ENCODE measurements at places on chromosomes 4 and X.

DNA sequence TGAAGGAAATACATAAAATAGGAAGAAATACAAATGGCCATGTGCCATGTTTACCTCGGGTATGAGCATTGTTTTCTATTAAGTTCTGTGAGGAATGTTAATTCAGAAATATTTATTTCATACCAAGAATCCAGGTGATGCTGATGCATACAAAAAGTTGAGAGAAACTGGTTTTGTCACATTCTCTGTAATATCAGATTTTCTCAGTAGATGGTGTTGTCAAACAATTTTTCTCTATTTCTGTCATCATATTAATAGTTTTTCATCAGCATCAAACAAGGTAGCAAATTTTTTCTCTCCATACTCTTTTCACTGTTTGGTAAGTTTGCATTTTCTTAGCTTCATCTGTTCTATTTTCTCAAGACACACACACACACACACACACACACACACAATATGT, 179.8 kb downstream of the KLHL4 start:
- no peak for DNase-seq

GRCh38 chr4:181952478-181952877, 290.7 kb upstream of the TENM3 start:
- DNase-seq = peak; percentile 89

DNA sequence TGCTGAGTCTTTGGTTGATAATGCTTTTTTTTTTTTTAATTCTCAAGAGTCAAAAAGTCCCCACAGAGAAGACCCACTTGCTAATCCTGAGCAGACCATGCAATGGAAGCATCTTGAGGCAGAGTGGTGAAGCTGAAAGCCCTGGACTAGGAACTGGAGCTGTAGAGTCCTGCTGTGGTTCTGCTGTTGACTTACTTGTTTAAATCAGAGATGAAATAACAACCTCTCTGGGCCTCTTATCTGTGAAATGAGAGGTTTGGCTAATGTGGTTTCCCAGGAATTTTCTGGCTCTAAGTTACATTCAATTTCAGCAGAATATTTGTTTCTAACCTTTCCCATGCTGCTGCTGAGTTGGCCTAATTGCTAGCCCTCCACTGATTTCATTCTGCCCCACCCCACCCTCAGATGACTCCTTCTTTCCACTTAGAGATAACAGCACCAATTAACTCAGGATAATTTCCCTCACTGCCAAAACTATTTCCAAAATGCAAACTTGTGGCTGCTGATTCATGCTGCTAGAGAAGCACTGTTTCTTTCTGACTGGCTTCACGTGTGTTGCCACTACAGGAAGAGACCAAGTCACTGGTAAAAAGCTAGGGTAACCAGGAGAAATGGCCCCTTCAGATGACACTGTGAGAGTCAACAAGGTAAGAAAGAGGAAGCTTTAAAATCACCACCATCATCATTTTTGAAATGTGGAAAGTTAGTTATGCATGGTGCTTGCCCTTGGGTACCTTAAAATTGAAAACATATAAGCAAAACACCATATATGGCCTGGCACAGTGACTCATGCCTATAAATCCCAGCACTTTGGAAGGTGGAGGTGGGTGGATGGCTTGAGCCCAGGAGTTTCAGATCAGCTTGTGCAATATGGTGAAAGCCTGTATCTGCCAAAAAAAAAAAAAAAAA, 326.4 kb downstream of the DCHS2 start:
- peak; percentile 97 for DNase-seq

DNA sequence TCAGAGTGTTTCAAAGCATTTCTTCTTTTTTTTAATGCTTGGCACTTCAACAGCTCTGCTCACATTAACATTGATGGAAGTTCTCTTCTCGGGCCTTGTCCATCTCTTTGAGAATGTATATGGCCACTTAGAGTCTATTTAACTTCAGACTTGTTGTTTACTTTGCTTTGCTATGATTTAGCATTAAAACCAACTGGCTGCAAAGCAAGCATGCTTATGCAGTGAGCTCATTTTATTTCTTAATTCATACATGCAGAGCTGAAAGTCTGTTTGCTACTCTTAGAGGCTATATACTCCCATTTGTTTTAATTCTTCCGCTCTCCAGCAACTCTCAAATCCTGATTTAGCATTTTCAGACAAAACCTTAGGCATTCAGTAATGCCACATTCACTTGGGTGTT, 107.6 kb upstream of the PACRGL start:
- DNase-seq = peak; percentile 38

DNA sequence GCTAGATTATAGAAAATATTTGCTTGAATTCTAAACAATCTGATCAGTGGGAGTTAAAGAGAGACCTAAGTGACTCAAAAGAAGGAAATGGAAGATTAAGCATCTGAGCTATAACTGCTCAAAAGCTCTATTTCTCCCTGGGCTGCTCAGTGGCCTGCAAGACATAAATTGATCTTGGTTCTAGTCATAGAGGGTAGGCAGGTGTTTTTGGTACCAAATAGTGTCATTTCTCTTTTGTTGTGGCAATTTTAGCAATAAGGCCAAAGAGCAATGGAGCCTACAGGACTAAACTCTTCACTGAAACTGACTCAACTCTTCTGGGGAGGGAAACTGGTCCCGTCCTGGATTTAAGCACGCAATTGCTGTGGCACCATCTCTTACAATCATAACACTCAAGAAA, 33.9 kb upstream of the BMP2K start:
- DNase-seq = no peak

- DNase-seq = peak; percentile 19
These were observed 123.2 kb upstream of the BANK1 start for GRCh38 chr4:101667348-101667747.

- DNase-seq = no peak
These were observed 111.0 kb downstream of the DDIT4L start for GRCh38 chr4:100079264-100079663.

GRCh38 chr4:1246111-1246881, 2.6 kb downstream of the CTBP1 start:
- no peak for DNase-seq

DNA sequence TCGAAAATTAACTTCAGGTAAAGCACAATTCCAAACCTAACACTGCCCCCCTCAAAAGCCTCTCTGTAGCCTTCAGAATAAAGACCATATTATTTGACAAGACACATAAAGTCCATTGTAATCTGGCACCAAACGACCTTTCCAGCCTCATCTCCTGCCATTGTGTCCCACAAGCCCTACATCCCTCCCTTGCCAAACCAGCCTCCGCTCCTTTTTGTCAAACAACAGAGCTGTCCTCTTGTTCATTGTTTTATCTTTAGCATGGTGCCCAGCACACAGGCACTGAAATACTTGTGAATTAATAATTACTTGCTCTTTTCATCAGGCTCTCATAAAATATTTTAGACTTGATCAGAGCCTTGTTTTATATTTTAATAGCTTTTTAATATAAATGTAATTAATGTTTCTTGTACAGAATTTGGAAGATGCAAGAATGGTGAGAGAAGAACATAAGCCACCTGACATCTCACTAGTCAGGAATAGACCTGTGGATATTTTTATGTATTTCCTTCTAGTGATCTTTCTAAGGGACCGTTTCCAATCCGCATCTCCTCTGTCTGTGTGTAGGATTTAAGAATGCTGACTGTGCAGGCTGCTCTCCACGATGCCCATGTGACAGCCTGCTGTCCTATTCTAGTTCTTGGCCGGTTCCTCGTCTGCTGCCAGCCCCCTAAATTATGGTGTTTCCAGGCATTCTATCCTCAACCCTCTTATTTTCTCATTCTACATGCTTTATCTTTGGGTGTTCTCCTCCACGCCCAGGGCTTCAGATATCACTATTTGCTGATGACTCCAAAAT, 3.0 kb upstream of the IRF2 start:
- DNase-seq = peak; percentile 9

Data from AG10803 (cell line).